ENCODE measurements at places on chromosomes 2 and 18.

DNA sequence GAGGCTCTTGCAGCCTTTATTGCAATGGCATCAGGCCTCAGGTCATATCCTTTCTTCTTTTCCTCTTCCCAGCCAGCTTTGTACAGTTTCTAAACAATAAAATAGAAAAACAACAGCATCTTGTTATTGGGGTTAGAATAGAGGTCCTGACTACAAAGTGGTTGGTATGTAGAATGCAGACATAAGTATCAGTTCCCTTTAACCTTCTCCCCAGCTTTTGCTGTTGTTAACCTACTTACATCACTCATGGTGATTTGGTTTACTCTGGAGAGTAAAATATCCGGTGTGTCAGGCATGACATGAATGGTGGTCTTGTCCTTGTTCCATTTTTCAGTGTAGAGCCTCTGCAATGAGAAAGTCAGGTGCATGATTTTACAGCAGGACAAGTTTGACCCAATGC lies 69.8 kb downstream of the NEB start:
- DNase-seq: no peak

- no peak for DNase-seq
These were observed 78.6 kb downstream of the BARD1 start for GRCh38 chr2:214730800-214731407.

- DNase-seq: no peak
These were observed 107.5 kb downstream of the COLEC12 start for GRCh38 chr18:392928-393573.

GRCh38 chr2:180205621-180206235 lies 198.6 kb upstream of the CWC22 start:
- no peak for DNase-seq

DNA sequence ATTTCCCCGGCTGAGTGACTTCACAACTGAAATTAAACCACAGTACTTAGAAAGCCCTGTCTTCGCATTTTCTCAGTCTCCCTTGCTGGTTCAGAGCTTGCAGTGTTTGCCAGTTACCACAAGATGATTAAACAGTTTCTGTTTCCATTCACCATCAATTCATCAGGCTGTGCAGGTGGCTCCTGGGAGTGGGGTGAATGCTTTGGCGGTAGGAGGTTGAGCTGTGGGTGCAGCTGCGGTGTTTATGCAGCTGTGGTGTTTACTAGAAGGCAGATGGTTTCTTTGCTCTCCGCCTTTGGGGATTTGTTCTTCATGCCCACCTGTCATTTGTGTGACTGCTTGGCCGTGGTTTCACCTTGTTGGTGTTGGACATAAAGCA lies 16.1 kb downstream of the ACOXL start:
- no peak for DNase-seq

- DNase-seq: no peak
These were observed 7.9 kb downstream of the TMEFF2 start for GRCh38 chr2:192186806-192187205.

GRCh38 chr2:127584047-127584446 lies 48.6 kb downstream of the MYO7B start:
- DNase-seq: no peak

GRCh38 chr2:193348055-193348454 lies 1153.3 kb upstream of the TMEFF2 start:
- DNase-seq: no peak

- no peak for DNase-seq
These were observed 18.4 kb upstream of the TEX51 start for GRCh38 chr2:126880324-126880723.

DNA sequence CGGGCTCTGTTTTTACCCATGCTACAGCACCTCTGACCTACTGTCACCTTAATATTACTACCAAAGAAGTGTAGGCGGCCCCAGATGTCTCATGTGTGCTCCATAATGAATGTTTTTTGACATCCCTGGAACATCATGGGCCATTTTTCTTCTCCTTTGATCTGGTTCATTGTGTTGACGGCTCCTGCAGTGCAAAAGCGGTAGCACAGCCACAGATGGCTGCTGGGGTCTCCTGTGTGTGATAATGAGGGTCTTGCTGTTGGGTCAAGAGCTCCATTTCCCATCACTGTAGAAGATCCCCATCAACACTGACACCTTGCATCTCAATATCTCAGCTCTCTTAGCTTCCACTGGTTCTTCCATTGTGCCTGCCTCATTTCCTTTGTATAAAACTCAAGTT lies 95.0 kb downstream of the CDH20 start:
- DNase-seq: no peak

GRCh38 chr2:61604433-61604832 lies 66.3 kb upstream of the XPO1 start:
- DNase-seq: no peak

DNA sequence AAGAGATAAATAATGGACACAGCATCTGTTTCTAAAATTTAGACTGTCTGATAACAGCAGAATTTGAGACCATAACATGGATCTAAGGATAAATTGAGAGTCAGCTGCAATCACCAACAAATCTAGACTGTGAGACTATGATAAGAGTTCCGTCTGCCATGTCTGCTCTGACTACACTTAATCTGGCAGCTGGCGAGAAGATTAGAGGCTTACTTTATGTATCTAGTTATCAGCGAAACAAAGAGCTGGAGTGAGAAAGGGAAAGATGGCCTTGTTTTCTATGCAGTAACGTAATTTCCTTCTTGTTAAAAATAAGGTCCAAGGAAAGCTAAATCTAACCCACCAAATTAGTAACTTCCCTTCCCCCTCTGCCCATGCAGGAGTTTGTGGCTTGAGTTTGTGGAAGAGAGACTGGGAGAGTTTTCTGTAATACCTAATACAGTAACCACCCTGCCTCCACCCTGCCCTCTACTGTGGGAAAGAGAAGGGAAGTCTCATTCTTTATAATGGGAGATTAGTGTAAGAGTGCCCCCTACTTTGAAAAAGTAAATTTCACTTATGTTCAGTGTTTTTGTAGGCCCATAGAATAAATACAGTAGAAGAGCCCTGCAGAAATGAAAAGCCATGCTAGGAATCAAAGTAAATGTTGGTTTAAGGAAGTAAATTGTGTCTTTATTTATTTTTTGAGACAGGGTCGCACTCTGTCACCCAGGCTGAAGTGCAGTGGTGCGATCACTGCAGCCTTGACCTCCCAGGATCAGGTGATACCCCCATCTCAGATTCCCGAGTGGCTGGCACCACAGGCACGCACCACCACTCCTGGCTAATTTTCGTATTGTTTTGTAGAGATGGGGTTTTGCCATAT lies 27.5 kb downstream of the EML4 start:
- no peak for DNase-seq
